ENCODE measurements at places on chromosomes 7 and 10.

GRCh38 chr7:37027557-37028341 lies 303.5 kb upstream of the AOAH start:
- DNase-seq: no peak

DNA sequence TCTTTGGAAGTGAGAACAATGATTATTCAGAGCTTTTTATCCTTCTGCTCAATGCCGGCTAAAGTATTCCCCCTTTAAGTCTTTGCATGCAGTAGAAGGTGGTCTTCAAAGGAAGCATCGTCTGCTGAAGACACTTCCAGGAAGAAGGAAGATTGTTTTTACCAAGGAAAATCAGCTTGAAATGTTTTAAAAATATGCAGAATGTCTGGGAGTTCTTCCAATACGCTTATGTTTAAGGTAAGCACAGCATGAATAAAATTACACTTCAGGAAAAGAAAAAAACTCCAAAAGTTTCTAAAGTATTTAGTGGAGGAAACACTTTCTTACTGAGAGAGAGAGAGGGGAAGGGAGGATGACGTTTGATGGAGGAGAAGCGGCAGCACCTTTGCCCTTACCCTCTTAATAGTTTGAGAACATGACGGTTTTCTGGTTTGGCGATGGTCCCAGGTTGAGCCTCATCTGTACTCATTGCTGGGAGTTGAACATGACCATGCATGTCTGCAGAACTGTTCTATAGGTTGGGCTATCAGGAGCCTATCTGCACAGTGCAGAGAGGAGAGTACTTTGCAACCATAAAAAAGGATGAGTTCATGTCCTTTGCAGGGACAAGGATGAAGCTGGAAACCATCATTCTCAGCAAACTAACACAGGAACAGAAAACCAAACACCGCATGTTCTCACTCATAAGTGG lies 338.1 kb downstream of the ACTR3B start:
- DNase-seq: no peak

DNA sequence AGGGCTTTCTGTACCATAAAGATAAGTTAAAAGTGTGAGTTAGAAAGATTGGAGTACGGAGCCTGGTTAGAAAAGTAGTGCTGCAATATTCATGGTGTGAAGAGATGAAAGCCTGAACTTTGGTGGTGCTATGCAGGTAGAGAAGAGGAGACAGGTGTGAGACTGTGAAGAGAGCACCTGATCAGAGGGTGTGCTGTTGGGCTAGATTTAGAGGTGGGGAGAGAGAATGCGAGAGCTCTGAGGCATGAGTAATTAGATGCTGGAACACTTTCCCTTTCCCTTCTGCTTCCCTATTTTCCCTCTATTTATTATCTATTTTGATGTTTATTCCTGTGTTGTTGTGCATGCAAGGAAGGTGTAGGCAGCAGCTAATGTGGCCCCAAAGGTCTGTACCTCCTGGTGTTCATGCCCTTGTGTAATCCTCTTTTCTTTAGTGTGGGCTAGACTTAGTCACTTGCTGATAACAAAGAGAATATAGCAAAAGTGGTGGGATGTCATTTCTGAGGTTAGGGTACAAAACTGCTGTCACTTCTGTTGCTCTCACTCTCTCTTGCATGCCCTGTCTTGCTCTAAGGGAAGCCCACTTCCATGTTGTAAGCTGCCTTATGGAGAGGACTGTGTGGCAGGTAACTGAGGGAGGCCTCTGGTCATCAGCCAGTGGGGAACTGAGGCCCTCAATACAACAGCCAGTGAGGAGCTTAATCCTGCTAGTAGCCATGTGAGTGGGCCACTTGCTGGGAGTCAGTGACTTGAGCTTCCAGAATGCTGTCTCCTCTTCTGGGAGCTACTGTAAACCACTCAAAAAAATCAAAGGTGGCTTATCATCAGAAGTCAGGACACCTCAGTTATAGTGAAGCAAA lies 2.6 kb upstream of the ATXN7L1 start:
- DNase-seq: no peak

- DNase-seq: no peak
Observed at GRCh38 chr10:125866421-125867029, 14.6 kb downstream of the DHX32 start.

DNA sequence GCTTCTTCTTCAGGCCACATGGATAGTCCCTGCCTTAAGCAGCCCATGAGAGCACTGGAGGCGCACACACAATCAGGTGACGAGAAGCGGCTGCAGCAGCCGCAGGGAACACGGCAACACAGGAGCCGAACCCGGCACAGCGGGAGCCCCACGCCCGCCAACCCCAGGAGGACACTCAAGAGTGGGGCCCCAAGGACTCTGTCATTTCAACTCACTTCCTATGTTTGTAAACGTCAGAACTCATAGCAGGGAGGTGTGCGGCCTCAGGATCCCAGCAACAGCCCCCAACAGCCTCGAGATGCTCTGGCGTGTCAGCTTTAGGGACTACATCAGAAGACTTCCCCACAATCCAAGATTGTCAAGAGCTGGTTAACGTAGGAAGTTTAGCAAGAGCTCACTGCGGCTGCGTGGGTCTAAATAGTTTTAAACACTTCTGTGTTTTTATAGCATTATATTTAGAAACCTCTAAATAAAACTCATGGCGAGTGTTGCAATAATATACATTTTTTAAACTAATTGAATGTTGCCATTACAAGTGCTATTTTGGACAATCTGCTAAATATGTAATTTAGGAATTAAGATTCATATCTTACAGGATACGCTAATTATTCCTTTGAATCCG lies 123.4 kb downstream of the MAD1L1 start:
- no peak for DNase-seq

GRCh38 chr10:83603708-83604107 lies 535.6 kb upstream of the GHITM start:
- no peak for DNase-seq

DNA sequence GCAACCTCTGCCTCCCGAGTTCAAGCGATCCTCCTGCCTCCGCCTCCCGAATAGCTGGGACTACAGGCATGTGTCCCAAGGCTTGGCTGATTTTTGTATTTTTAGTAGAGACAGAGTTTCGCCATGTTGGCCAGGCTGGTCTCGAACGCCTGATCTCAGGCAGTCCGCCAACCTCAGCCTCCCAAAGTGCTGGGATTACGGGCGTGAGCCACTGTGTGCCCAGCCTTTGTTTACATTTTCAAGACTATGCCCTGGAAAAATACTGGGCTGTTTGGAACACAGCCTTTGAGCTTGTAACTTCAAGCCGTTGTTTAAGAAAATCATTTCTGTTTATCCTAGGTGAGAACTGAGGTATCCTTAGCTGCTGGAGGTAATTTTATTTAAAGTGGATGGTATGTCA lies 1.9 kb downstream of the ZKSCAN1 start:
- no peak for DNase-seq

DNA sequence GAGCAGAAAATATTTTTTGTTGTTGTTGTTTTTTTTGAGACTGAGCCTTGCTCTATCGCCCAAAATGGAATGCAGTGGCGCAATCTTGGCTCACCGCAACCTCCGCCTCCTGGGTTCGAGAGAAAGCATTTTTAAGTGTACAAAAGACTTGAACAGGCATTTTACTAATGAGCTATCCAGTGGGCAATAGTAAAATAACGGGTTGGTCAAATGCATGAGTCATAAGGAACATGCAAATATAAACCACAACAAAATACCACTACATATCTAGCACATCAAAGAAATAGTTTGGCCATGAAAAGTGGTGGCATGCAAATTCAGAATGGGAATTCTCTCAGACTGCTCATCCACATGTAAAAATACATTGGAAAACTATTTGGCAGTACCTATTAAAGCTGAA lies 71.7 kb upstream of the TMEM106B start:
- no peak for DNase-seq

DNA sequence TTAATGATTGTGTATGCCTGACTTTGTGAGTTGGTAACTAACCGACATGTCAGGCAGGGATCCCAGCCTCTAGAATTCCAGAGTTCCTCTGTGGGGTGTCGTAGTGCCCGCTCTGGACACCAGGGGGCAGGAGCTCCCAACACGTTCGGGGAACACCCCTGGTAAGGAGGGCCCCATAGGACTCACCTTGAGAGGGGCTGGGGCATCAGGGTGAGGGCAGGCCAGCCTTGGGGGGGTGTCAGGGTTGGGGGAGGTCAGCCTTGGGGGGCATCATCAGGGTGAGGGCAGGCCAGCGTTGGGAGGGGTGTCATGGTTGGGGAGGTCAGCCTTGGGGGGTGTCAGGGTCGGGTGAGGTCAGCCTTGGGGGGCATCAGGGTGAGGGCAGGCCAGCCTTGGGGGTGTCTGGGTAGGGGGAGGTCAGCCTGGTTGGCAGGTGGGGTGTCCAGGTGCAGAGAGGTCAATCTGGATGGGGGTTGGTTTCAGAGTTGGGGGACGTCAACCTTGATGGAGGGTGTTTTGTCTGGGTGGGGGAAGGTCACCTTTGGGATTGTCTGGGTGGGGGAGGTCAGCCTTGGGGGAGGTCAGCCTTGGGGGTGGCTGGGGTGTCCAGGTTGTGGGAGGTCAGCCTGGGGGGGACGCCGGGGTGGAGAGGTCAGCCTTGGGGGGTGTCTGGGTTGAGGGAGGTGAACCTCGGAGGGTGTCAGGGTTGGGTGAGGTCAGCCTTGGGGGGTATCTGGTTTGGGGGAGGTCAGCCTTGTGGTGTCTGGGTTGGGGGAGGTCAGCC lies 45.6 kb upstream of the SUN1 start:
- DNase-seq: peak; percentile 13

- DNase-seq: no peak
Observed at GRCh38 chr10:31152421-31153135, 120.9 kb upstream of the ZNF438 start.

- DNase-seq: no peak
Observed at GRCh38 chr10:131732631-131733127, 168.1 kb upstream of the PPP2R2D start.

GRCh38 chr7:39415091-39415787 lies 151.0 kb upstream of the YAE1 start:
- no peak for DNase-seq

DNA sequence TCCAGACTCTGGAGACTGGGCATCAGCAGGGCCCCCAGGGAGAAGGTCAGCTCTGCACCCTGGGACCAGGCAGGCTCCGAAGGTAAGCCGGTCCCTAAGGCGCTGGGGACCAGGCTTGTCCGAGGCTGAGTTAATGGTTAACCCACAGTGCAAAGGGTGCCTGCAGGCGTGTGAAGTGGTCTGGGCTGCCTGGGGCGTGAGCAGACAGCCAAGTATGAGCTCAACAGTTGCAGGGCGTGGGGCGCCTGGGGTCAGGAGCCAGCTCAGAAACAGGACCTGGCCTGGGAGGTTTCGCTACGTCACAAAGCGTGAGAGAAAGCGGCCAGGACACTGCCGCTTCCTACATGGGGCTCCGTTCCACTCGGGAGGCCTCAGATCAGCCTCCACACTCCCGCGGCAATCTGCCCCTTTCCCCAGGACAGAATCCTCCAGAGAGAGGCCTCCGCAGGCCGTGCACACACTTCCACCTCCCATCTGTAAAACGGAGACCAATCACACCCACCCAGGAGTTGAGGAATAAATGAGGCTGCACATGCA lies 16.0 kb downstream of the PDGFA start:
- DNase-seq: no peak

- no peak for DNase-seq
Observed at GRCh38 chr10:3077940-3078630, 10.7 kb downstream of the PFKP start.

GRCh38 chr10:20299034-20299736 lies 483.0 kb downstream of the PLXDC2 start:
- peak; percentile 7 for DNase-seq

DNA sequence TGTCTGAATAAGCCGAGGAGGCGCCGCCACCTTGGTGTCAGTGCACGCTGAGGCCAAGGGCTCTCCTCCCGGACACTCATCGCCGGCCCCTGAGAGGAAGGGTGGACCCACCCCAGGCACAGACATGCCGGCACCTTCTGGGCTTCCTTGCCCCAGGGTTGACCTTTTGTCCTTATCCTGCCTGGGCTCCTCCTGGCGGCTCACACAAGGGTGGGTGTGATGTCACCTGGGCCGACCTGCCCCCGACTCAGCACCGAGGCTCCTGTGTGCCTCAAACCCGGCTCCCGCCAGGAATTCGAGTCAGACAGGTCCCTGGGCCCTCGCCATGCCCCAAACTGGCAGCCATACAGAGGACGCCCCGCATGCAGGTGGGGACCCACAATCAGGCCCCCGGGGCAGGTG lies 17.7 kb upstream of the CFAP46 start:
- DNase-seq: no peak

GRCh38 chr7:142248166-142249160 lies 9.4 kb downstream of the PRSS58 start:
- DNase-seq: no peak

- DNase-seq: no peak
Observed at GRCh38 chr7:11078247-11078834, 104.7 kb downstream of the PHF14 start.

GRCh38 chr10:118732245-118733165 lies 22.3 kb downstream of the CACUL1 start:
- no peak for DNase-seq

- no peak for DNase-seq
Observed at GRCh38 chr10:125034675-125035074, 92.8 kb downstream of the ZRANB1 start.

- DNase-seq: no peak
Observed at GRCh38 chr10:113006656-113007342, 56.8 kb downstream of the TCF7L2 start.

GRCh38 chr10:97676770-97677581 lies 10.1 kb downstream of the AVPI1 start:
- no peak for DNase-seq

Data from fibroblast of skin of left biceps (primary cell).